ENCODE measurements at places on chromosomes 3 and 15. TPM values are rescaled to one million over a fixed set of nuclear protein-coding genes. Genes with fewer than 3 reads are reported as not detected.
A peak's percentile ranks its signal among the peaks of the same experiment; 100 is the strongest.

GRCh38 chr15:51816611-51817010 lies 12.8 kb upstream of the TMOD3 start:
- DNase-seq, result no peak

PLA2G4E gene
- total RNA-seq, result under 0.01 TPM

GRCh38 chr3:187025254-187025655 lies 94.9 kb downstream of the ST6GAL1 start:
- DNase-seq, result no peak

FBN1 gene
- 0.90 TPM for total RNA-seq

DNA sequence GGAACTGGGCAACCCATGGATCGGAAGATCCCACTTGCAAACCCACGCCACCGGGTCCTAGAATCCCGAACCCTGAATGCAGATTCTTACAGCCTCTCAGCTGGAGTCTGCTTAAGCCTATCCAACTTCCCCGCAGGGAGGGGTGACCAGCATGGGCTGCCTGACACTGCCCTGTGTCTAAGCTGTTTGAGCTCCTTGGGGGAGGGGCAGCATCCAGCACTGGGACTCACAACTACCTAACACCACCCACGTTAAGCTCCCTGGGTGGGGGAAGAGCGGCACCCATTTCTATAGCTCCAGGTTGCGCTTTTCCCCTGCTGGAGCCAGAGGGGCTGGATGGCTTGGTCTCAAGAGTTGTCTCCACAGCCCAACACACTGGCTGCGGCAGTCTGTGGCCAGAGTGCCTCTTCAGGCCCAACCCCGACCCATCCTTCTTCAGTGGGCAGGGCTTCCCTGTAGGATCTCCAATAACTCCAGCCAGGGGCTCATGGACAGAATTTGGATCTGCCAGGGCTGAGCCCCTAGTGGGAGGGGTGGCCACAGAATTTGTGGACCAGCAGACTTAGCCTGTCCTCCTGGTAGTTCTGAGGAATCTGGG lies 649.2 kb downstream of the TUSC7 start:
- DNase-seq, result no peak

- no peak for DNase-seq
Measured at GRCh38 chr15:76163457-76164295, 103.9 kb downstream of the TMEM266 start.

DNA sequence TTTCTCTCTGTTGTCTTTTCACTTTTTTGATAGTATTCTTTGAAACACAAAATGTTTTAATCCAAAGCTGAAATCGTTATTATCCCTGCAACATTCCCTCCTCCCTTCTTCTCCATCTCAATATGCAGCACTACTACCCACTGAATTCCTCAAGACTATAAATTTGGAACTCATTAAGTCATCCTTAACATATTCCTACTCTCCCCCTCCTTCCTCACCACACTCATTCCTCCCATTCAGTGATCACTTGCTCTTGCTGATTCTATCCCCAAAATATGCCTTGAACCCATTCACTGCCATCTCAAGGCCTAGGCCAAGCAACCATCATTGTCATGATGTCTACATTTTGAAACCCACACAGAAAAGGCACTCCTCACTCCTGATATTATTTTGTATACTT lies 2.4 kb upstream of the PIK3R4 start:
- no peak for DNase-seq

TPRG1 gene
- total RNA-seq, result 1.6 TPM

SI gene
- not detected for total RNA-seq

CCDC54 gene
- total RNA-seq, result not detected

- DNase-seq, result no peak
Measured at GRCh38 chr3:56688191-56688590, 5.1 kb upstream of the TASOR start.

DNA sequence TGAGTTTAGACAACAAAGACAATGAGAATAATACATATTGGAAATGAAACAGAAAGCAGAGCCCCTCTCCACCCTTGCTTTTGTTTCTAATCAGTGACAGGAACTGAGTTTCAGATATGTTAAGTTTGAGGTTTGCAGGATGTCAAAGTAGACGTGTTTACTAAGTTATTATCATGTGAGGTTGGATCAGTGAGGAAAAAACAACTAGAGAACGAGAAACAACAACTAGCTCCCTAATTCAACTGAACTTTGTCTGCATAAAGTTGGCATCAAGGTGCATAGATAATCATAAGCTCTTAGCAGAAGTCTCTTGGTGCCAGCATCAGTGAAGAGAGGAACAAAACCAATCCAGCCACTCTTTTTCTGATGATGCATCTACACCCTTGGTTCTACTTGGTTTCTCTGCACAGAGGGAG lies 491.1 kb upstream of the NR2F2 start:
- no peak for DNase-seq

DNA sequence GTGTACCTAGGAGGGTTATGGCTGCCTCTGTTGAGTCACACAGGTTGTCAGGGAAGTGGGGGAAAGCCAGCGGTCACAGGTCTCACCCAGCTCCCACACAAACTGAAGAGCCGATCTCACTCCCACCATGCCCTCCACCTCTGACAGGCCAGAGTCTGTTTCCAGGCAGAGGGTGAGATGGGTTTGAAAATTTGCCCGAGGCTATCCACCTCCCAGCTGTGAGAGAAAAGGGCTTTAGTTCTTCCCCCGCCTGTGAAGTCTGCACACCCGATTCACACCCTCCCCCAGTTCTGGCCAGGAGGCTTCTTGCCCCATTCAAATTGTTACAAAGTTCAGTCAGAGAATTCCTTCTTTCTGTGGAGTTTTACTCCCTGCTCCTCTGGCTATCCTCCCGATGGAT lies 446.9 kb downstream of the EDEM1 start:
- no peak for DNase-seq

EPHA3 gene
- total RNA-seq, result under 0.01 TPM

HRG gene
- total RNA-seq, result not detected

GRCh38 chr3:119019767-119020518 lies 14.7 kb downstream of the IGSF11 start:
- no peak for DNase-seq

DNA sequence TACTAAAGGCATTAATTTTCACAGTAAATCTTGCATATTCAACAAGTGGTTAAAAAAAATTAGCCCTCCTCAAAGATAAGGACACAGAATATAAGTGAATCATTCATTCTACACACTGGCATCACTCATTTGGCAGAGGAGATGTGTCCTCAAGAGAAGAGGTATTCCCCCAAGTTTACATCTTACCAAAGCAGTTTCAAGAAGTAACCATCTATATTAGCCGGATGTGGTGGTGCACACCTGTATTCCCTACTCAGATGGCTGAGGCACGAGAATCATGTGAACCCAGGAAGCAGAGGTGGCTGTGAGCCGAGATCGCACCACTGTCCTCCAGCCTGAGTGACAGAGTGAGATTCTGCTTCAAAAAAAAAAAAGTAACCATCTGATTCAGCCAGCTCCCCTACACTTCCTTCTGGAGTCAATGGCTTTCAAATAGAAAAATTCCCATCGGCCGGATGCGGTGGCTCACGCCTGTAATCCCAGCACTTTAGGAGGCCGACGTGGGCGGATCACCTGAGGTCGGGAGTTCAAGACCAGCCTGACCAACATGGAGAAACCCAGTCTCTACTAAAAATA lies 15.4 kb downstream of the RAF1 start:
- no peak for DNase-seq

DNA sequence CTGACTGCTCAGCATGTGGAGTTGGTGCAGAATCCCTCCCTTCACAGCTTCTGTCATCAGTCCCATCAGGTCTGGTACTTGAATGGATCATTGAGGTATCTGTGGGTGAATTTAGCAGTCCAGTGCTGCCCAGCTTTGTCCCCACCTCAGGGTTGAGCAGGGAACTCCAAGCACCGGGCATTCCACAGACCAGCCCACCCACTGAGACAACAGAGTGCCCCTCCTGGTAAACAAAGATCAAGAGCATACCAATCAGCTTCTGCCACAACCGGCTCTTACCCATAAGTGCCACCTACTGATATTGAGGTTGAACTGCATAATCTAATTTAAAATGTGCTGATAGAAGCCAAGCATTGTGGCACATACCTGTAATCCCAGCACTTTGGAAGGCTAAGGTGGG lies 57.1 kb upstream of the FXR1 start:
- peak; percentile 20 for DNase-seq

PRSS50 gene
- not detected for total RNA-seq

ASB14 gene
- not detected for total RNA-seq

Measured in bronchial epithelial cell (primary cell).